ENCODE measurements at places on chromosomes 3 and 15.
A peak's percentile ranks its signal among the peaks of the same experiment; 100 is the strongest.

- H3K4me3 ChIP-seq, result no peak overlapping the region
- no peak for DNase-seq
- H3K27me3 ChIP-seq, result peaks cover 12% of the 10 kb centered on the region
- H3K36me3 ChIP-seq, result peaks cover 4% of the 10 kb centered on the region
Observed at GRCh38 chr3:111418391-111418790, 123.6 kb upstream of the CD96 start.

GRCh38 chr15:72086010-72086697 lies 31.8 kb downstream of the MYO9A start:
- H3K4me1 ChIP-seq, result peaks cover 6% of the 10 kb centered on the region
- H3K36me3 ChIP-seq, result peaks cover 11% of the 10 kb centered on the region
- H3K27me3 ChIP-seq, result no peaks in the 10 kb centered on the region
- DNase-seq, result no peak

DNA sequence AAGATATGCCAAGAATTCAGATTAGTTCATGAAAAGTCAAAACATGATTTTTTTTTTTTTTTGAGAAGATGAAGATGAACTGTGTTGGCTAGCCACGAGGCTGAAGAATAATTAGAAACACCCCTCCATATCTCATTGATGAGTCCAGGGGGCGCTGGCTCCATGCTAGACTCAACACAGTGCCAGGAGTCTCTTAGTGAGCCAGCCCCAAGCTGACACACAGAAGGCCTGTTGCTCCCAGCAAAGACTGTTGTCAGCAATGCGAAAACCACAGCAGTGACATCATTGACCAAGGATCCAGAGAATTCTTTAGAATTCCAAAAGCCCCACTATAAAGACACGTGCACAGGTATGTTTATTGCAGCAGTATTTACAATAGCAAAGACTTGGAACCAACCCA lies 185.2 kb downstream of the ANXA2 start:
- H3K4me3 ChIP-seq, result no peak overlapping the region
- no peak overlapping the region for H3K27ac ChIP-seq
- peaks cover 3% of the 10 kb centered on the region for H3K36me3 ChIP-seq

- no peak overlapping the region for H3K27ac ChIP-seq
- H3K36me3 ChIP-seq, result peaks cover 3% of the 10 kb centered on the region
- H3K4me3 ChIP-seq, result no peak overlapping the region
- no peak for DNase-seq
- H3K27me3 ChIP-seq, result no peaks in the 10 kb centered on the region
Observed at GRCh38 chr3:143991713-143992112, 20.1 kb downstream of the DIPK2A start.

DNA sequence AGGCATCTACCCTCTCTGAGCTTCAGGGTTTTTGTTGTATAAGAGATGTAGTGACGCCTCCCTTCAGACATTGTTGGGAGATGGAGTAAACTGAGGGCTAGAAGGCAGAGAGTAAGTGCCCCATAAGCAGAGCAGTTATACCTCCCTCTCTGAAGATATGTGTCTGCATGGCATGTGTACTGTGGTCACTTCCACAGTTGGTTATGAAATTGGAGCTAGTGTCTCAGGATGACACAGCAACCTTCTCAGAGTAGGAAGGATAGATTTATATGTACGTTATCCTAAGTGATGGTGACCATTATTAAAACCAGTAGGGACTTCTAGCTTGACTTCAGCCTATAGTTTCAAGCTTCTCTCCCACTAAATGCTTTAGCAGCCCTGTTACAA lies 17.9 kb downstream of the PXK start:
- H3K27ac ChIP-seq, result no peak overlapping the region
- H3K4me1 ChIP-seq, result peaks cover 31% of the 10 kb centered on the region
- no peaks in the 10 kb centered on the region for H3K27me3 ChIP-seq
- H3K36me3 ChIP-seq, result no peaks in the 10 kb centered on the region
- no peak for DNase-seq
- peak overlapping the region; percentile 25 for H3K4me3 ChIP-seq

GRCh38 chr3:103403191-103403590 lies 968.4 kb downstream of the ZPLD1 start:
- no peak overlapping the region for H3K27ac ChIP-seq
- no peaks in the 10 kb centered on the region for H3K4me1 ChIP-seq
- no peak overlapping the region for H3K4me3 ChIP-seq
- DNase-seq, result no peak
- no peaks in the 10 kb centered on the region for H3K36me3 ChIP-seq

GRCh38 chr3:45145681-45146614 lies at the start of gene CDCP1:
CDCP1 (minus strand) TSS chr3:45146378; CDS start chr3:45146287, 91 bp downstream.
- DNase-seq, result no peak
- peaks cover 42% of the 10 kb centered on the region for H3K27me3 ChIP-seq
- H3K4me1 ChIP-seq, result peaks cover 8% of the 10 kb centered on the region
- peak within 1 kb of the TSS; percentile 89 for H3K4me3 ChIP-seq
- no peak within 1 kb of the TSS for H3K27ac ChIP-seq

- H3K4me1 ChIP-seq, result peaks cover 24% of the 10 kb centered on the region
- no peak overlapping the region for H3K4me3 ChIP-seq
- DNase-seq, result no peak
- H3K36me3 ChIP-seq, result no peaks in the 10 kb centered on the region
- H3K27me3 ChIP-seq, result peaks cover 24% of the 10 kb centered on the region
- H3K27ac ChIP-seq, result no peak overlapping the region
Observed at GRCh38 chr15:99446565-99447496, 119.0 kb upstream of the MEF2A start.

- H3K4me3 ChIP-seq, result no peak overlapping the region
- peaks cover 2% of the 10 kb centered on the region for H3K36me3 ChIP-seq
- H3K27me3 ChIP-seq, result peaks cover 29% of the 10 kb centered on the region
- no peak for DNase-seq
- H3K4me1 ChIP-seq, result peaks cover 15% of the 10 kb centered on the region
Observed at GRCh38 chr3:10322352-10322710, 1.4 kb upstream of the SEC13 start.

- no peak overlapping the region for H3K4me3 ChIP-seq
- H3K36me3 ChIP-seq, result no peaks in the 10 kb centered on the region
- no peak overlapping the region for H3K27ac ChIP-seq
- peaks cover 4% of the 10 kb centered on the region for H3K27me3 ChIP-seq
Observed at GRCh38 chr15:53843869-53844569, 84.6 kb upstream of the WDR72 start.

GRCh38 chr3:46318207-46318927 lies 35.5 kb upstream of the CCR2 start:
- no peaks in the 10 kb centered on the region for H3K27me3 ChIP-seq
- H3K4me1 ChIP-seq, result no peaks in the 10 kb centered on the region
- no peaks in the 10 kb centered on the region for H3K36me3 ChIP-seq
- H3K27ac ChIP-seq, result no peak overlapping the region
- DNase-seq, result no peak
- no peak overlapping the region for H3K4me3 ChIP-seq
